ENCODE measurements at places on chromosomes 7 and 10.

DNA sequence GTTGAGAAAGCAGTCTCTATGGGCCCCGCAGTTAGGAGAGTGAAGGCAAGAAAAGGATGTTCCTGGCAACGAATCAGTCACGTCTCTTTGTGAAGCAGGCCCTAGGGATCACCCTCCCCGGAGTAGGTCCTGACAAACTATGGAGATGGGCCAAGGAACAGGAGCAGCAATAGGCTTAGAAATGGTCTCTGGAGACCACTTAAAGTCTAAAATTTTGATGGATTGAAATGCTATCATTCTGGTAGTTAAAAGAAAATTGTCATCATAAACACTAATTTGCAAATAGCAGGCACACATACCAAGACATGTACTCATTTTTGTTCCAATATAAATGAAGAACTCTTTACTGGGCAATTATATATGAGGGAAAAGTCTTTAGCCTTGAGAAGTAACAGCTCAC is 123.5 kb downstream of the ITGB8 start:
- no peak for DNase-seq

- no peak for DNase-seq
Measured at GRCh38 chr7:122833888-122834570, 52.2 kb downstream of the CADPS2 start.

DNA sequence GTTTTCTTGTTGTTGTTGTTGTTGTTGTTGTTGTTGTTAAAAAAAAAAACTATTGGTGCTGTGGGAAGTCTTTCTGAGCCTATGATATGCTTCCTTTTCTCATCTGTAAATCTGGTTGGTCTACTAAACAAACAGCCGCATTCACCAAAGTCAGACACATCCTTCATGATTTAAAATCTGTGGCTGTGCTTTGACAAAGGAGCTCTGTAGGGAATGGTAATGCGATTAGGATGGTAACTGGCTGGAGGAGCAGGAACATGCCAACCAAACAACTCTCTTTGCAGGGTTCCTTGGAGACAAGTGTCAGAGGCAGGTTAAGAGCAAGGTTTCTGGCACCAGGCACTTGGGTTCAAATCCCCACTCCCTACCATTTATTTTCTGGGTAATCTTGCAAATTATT is 14.9 kb upstream of the SP4 start:
- no peak for DNase-seq

GRCh38 chr7:47702080-47702479 is 120.2 kb upstream of the TNS3 start:
- DNase-seq, result no peak

DNA sequence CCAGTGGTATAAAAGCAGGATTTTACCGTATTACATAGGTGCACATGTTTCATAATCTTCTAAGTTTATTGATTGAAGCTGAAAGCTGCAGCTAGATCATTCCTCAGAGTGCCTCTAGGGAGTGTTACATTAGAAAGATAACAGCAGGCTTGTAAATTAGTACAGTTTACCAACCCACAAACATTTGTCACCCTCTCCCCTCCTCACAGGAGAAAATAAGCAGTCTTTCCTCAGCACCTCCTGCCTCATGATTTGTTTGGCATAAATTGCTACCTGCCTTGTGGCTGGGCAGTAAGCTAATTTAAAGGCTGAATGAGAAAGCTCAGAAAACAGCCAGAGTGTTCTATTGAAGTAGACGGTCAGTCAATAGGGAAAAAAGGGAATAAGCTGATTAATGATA is 74.2 kb downstream of the NXPH1 start:
- no peak for DNase-seq

DNA sequence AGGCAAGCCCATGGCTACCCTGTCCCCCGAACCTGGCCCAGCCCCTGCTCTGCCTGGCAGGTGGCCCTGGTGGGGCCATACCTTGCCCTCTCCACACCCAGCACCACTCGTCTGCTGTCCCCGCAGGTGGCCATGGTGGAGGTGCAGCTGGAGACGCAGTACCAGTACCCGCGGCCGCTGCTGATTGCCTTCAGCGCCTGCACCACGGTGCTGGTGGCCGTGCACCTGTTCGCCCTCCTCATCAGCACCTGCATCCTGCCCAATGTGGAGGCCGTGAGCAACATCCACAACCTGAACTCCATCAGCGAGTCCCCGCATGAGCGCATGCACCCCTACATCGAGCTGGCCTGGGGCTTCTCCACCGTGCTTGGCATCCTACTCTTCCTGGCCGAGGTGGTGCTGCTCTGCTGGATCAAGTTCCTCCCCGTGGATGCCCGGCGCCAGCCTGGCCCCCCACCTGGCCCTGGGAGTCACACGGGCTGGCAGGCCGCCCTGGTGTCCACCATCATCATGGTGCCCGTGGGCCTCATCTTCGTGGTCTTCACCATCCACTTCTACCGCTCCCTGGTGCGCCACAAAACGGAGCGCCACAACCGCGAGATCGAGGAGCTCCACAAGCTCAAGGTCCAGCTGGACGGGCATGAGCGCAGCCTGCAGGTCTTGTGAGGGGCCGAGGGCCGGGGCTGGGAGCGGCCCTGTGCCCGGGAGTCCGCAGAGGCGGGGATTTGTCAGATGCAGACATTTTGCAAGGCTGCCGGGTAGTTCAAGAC is 13.2 kb downstream of the ORAI2 start:
- DNase-seq, result no peak

DNA sequence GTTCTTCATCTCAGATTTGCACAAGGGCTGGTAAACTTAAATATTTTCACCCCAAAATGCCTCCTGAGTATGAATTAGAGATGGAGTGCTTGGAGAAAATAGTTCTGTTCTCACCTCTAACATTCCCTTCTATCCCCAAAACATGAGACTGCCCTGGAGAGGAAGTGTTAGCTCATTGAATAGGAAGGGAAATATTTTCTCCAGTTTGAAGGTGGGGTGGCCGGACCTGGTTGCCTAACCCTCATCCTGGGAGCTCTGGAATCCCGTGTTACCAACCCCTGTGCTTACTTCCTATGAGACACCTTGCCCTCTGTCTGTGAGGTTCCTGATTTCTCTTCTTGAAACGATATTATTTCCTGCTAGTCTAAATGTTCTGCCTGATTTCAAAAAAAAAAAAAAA is 779 bp downstream of the IFIT2 start:
- DNase-seq, result no peak

All from AG04450 (cell line).